ENCODE measurements at places on chromosomes 2 and 18. TPM values are rescaled to one million over a fixed set of nuclear protein-coding genes. Genes with fewer than 3 reads are reported as not detected.

DNA sequence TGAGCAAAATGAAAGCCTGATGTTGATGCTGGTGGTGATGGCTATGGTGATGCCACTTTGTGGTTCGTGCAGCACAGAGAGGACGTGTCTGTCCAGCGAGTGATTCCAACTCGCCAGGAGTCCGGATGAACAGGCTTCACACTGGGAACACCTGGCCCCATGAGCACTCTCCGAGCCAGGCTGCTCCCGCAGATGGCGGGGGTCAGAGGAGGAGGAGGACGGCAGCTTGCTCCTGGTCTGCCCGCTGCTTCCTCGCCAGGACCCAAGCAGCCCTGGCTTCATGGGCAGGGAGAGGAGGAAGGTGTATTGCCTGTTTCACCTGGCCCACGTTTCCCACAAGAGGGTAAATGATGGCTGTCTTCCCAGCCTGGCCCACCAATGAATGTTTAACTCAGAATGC lies 121.6 kb downstream of the MTCL1 start:
- DNase-seq: no peak
- H3K27me3 ChIP-seq: no peaks in the 10 kb centered on the region
- H3K27ac ChIP-seq: no peak overlapping the region
- H3K36me3 ChIP-seq: no peaks in the 10 kb centered on the region

Gene UGT1A8
- polyA plus RNA-seq: not detected

DNA sequence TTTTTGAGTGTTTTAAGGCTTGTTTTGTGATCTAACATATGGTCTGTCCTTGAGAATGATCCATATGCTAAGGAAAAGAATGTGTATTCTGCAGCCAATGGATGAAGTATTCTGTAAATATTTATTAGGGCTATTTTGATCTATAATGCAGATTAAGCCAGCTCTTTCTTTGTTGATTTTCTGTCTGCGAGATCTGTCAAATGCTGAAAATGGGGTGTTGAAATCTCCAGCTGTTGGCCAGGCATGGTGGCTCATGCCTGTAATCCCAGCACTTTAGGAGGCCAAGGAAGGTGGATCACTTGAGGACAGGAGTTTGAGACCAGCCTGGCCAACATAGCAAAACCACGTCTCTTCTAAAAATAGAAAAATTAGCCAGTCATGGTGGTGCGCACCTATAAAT lies 132.7 kb downstream of the DIS3L2 start:
- H3K27me3 ChIP-seq: no peaks in the 10 kb centered on the region
- DNase-seq: no peak
- H3K4me3 ChIP-seq: no peak overlapping the region
- H3K36me3 ChIP-seq: peaks cover 85% of the 10 kb centered on the region

DNA sequence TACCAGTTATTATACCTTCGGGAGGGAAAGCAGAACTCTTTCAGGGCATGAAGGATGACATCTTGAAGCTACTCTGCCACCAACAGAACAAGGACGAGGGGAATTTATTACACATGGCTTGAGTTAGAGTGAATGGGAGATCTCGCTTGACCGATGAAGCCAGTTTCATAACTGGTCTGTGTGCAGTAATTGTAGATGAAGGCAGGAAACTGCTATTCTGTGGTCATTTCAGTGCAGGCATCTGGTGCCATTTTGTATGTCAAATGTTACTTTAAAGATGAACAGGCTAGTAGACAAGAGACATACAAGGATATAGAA lies 20.5 kb downstream of the GREB1 start:
- no peak for DNase-seq
- peaks cover 37% of the 10 kb centered on the region for H3K27me3 ChIP-seq
- no peak overlapping the region for H3K27ac ChIP-seq
- no peak overlapping the region for H3K4me3 ChIP-seq

Gene RAB6C
- not detected for polyA plus RNA-seq

DNA sequence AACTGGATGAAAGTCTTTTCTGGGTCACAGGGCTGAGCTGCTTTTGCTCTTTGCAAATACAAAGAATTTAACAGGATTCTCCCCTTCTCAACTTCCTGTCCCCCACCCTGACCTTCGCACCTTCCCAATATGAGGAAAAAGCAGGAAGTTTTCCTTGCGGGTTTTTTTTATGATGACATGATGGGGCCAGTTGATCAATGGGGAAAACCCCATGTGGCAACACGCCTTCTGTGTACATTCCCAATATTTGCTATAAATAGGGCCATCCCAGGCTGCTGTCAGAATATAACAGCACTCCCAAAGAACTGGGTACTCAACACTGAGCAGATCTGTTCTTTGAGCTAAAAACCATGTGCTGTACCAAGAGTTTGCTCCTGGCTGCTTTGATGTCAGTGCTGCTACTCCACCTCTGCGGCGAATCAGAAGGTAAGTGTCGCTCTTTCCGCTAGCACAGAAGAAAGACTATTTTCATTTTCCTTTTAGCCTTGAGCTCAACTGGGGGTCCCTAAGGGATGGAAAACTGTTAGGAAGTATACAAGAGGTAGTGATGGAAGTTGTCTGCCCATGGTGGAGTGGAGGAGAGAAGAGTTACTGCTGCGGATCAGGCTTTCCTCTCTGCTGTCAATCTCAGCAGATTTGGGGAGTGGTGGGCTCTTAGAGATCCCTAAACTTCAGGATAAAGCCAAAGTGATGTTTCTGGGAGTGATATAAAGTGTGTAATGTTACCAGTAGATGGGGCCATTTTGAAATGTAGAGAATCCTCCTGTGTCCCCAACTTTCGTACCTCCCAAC lies at the start of gene CCL20:
CCL20 (plus strand) TSS at position 281 of the 792 bp plus-strand sequence; CDS start at position 351, 70 bp downstream.
- no peaks in the 10 kb centered on the region for H3K4me1 ChIP-seq
- H3K36me3 ChIP-seq: peaks cover 3% of the 10 kb centered on the region
- no peak for DNase-seq
- no peak within 1 kb of the TSS for H3K4me3 ChIP-seq

Gene FZD7
- 0.07 TPM for polyA plus RNA-seq

All from naive thymus-derived CD8-positive, alpha-beta T cell (primary cell).